ENCODE measurements at places on chromosomes 3 and 15.

DNA sequence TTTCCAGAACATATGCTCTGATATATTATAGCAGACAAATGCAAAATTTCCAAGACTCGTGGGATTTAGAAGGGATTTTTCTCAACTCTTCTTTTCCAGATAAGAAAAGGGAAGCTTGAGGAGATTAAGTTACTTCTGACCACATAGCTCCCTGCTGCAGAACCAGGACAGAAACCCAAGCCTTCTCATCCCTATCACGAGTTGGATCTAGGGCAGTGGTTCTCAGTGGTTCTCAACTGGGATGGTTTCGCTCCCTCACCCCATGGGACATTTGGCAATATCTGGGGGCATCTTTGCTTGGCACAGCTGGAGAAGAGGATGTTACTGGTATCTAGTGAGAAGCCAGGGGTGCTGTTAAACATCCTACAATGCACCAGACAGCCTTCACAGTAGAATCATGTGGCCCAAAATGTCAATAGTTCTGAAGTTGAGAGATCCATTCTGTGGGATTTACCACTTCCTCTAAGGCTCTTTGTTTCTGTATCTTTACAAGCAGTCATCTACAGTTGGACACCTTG, 64.2 kb downstream of the LIPC start:
- no peak for DNase-seq

DNA sequence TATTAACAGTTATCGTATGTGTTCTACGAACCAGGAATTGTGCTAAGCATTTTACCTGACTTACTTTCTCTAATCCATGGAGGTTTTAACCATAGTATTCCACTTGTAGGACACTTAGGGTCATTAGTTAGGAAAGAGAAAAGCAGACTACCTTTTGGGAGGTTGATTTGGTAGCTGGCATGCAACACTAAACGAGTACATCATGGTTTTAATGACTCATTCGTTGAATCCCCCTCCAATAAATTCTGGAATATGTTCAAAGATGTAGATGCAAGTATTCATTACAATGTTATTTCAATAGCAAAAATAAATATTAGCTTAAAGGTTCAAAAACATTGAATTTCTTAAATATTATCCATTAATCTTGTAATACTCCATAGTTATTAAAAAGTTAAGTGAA, 162.5 kb downstream of the FMN1 start:
- DNase-seq: no peak

DNA sequence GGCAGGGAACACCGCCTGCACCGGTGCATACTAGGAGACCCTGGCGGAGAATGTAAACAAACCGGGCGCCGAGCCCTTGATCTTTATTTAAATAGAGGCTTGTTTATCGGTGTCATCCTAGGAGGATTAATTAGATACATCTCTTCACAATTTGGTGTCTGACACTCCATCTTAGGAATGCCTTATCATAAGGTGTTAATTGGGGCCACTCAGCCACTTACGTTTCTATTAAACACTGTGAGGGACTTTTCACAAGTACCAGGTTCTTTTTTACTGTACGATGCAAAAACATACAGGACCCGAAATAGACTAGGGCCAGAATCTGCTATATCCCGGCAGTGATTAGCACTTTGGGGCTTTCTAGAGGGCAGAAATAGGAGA, 8.0 kb downstream of the EOMES start:
- DNase-seq: no peak

- no peak for DNase-seq
These were observed 153.2 kb upstream of the THBS1 start for GRCh38 chr15:39427705-39428104.

DNA sequence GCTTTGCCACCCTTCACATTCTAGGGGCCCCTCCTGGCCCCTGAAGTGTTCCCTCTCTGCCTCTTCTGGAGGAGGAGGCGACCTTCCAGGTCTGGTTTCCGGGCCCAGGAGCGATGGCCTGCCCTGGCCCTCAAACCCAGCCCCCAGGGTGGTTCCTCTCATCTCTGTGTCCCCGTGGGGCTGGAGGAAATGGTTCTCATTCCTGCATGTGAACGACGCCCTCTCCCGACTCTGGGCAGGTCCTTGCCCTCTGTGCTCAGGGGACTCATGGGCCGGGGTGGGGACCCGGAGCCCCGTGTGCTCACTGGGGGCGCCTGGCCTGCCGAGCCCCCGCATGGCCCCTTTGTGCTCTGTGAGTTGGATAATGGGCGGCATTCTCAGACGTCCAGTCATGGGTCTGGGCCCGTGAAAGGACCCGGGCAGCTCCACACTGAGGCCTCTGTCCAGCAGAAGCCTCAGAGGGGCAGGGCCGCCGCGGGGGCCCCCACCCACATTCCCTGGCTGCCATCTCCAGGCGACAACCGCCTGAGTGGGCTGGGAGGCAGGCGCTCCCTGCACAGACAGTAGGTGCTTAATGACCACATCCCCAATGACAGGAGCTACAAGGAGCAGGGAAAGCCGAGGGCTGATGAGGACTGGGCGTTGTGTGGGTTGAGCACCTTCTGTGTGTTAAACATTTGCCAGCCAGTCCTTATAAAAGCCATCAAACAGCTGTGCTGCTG, 5.5 kb upstream of the PLXND1 start:
- DNase-seq: no peak

GRCh38 chr3:172071780-172072330, 32.5 kb downstream of the FNDC3B start:
- no peak for DNase-seq

GRCh38 chr3:85881833-85882393, 923.1 kb downstream of the CADM2 start:
- DNase-seq: no peak

GRCh38 chr15:51108933-51109550, 14.3 kb upstream of the TNFAIP8L3 start:
- no peak for DNase-seq

DNA sequence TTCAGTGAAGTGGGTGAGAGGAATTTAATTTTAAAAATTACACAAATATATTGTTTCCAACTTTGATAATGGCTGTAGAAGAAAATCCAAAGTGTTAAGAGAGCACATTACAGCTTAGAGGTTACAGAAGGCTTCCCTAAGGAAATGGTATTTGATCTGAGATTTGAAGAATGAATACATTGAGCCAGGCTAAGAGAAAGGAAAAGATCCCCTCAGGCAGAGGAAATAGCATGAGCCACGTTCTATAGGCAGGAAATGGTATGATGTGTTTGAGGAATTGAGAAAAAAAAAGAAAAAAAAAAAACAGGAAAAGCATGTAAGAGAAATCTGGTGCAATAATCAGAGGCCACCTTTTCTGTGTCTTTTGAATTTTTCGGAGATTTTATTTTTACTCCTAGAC, 48.6 kb downstream of the UNC13C start:
- no peak for DNase-seq

DNA sequence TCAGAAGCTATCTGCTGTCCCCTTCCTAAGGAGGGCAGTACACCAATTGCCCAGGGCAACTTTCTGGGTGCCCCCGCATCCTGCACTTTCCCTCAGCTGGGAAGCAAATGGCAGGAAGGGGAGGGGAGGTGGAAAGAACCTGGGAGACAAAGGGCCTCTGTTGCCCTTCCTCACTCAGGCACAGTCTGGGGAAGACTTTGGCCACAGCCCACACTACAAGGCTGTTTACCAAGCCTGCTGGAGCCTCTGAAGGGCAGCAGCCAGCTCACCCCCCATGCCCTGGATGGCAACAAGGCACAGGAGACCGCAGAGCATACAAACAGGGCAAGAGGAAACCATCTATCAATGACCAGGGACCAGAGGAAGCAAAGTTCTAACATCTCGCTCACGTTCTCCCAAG, 42.4 kb downstream of the ARRDC4 start:
- no peak for DNase-seq

- DNase-seq: no peak
These were observed 51.2 kb downstream of the SLC25A26 start for GRCh38 chr3:66272016-66272415.

- DNase-seq: peak; percentile 95
These were observed 6.1 kb downstream of the PPCDC start for GRCh38 chr15:75029378-75030022.

- no peak for DNase-seq
These were observed 8.6 kb upstream of the ZNF621 start for GRCh38 chr3:40516201-40516600.

- peak; percentile 87 for DNase-seq
These were observed at the start of gene PTPRG for GRCh38 chr3:61561374-61562041. TSS of gene PTPRG (plus strand) at chr3:61561571. CDS start at chr3:61562288, 717 bp downstream.

GRCh38 chr3:4264040-4264439, 39.1 kb upstream of the SETMAR start:
- DNase-seq: no peak

DNA sequence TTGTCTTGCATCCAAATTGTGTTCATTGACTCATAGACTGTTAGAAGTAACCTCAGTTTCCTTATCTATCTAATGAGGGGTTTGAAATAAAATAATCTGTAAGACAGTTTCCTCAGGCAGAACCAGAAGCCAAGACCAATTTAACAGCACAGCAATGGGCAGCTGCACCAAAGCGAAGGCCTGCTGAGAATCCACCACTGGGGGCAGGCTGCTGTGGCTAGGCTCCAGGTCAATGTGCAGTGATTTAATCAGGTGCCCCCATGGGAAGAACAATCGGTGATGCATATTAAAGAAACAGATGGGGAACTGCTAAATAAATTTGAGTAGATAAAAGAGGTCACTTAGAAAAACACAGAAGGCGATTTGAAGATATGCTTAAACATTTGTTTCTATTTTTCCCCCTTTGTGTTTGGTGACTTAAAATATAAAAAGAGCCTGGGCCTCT, 28.0 kb upstream of the TMOD3 start:
- DNase-seq: no peak

DNA sequence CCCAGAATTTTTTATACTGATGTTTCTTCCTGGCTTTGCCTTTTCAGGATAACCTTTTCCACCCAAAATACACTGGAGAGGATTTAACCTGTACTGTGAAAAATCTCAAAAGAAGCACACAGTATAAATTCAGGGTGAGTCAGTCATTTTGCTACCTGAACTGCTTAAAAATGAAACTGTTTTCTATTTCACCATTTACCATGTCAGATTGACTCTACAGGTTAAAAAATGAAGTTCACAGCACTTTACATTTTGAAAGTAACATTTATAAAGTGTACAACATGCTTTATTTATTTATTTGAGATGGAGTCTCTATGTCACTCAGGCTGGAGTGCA, 115.2 kb downstream of the GHSR start:
- DNase-seq: no peak

GRCh38 chr15:29672923-29673809, 149.1 kb downstream of the TJP1 start:
- DNase-seq: no peak

DNA sequence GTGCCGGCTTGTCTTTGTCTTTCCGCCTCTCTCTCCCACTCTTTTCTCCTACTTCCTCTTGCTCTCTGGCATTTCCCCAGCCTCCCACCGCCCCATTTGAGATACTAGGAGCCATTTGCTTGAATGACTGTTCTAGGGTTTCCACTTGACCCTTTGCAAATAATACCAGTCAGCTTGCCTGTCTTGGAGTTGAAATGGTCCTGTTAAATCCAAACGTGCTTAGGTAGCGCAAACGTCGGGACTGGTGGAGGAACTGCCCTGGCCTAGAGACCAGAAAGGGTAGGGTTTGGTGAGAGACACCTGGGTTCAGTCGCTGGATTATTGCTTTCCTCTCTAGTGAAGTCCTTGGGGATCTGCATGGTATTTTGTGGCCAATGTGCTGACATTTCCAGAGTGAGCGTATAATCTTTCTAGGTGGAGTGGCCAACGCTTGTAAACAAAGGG, 10.6 kb downstream of the ZIC1 start:
- no peak for DNase-seq

DNA sequence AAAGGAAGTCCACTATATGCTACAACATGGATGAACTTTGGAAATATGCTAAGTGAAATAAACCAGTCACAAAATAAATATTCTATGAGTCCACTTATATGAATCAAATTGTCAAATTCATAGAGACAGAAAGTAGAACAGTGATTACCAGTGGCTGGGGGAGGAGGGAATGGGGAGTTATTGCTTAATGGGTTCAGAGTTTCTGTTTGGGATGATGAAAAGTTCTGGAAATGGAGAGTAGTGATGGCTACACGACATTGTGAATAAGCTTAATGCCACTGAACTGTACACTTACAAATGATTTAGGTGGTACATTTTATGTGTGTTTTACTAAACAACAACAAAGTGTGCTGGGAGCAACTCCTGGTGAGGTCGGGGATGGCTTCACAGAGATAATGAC, 38.1 kb downstream of the HOMER2 start:
- DNase-seq: no peak

DNA sequence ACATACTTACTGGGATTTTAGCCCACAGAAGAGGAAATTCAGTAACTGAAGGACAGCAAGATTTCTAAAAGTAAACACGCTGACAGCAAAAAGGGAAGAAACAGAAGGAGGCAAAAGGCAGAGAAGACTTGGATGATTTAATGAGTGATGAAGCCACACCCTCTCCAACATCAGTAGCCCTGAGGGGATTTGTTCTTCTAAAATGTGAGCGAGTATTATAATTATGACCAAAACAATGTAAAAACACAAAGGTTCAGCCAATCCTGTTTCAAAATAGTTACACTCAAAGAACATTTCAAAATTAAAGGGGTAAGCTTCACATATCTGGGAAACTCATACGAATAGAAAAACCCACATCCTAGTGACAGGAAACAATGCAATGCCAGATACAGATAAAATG, 25.0 kb downstream of the MCCC1 start:
- DNase-seq: no peak

DNA sequence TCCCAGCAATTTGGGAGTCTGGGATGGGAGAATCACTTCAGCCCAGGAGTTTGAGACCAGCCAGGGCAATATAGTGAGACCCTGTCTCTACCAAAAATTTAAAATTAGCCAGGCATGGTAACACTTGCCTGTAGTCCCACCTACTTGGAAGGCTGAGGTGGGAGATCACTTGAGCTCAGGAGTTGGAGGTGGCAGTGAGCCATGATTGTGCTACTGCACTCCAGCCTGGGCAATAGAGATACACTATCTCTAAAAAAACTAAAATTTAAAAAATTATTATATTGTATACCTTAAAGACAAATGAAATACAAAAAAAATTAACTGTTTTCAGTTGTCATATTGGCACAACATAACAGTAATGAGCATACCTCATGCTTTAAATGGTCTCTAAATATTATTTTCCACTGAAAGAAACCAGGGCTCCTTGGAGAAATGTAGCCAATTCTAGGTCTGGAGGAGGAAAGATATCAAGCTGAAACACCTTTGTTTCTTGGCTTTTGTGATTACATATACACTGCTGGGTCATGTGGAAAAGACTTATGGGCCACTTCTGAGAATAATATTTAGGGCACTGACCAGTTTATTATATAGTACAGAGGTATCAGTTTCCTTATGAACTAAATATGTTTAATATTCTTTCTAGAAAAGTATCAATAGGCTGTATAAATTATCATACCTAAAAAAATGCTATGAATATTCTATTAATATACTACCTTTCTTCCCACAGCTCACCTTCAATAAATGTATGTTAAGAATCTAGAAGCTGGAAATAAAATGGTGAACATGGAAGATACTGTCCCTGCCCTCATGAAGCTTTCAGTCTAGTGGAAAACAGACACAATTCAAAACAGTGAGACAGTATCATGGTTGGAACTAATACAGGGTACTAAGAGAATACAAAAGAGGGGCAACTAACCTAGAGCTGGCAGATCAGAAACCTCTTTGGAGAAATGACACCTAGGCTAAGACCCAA, 119.5 kb downstream of the TMCC1 start:
- no peak for DNase-seq

- DNase-seq: no peak
These were observed 215.5 kb downstream of the GAP43 start for GRCh38 chr3:115838786-115839185.

- no peak for DNase-seq
These were observed 20.0 kb downstream of the MBNL1 start for GRCh38 chr3:152288681-152289080.
